GM12878 (cell line): ENCODE measurements at places on chromosomes 3 and 15. TPM values are rescaled to one million over a fixed set of nuclear protein-coding genes. Genes with fewer than 3 reads are reported as not detected.

IL17RD gene
- 0.05 and 0.08 TPM in 2 replicates for total RNA-seq

CLDN16 gene
- 3.2 and 3.6 TPM in 2 replicates for total RNA-seq

SPPL2A gene
- 62.0 and 63.1 TPM in 2 replicates for total RNA-seq

CCDC50 gene
- total RNA-seq: 144 and 150 TPM in 2 replicates

ANO10 gene
- 1.6 and 2.8 TPM in 2 replicates for total RNA-seq

DHFR2 gene
- 4.2 and 5.4 TPM in 2 replicates for total RNA-seq

PAQR5 gene
- not detected in 2 replicates for total RNA-seq

- DNase-seq: no peak
These were observed 35.6 kb upstream of the PYDC2 start for GRCh38 chr3:191425322-191425734.

DNA sequence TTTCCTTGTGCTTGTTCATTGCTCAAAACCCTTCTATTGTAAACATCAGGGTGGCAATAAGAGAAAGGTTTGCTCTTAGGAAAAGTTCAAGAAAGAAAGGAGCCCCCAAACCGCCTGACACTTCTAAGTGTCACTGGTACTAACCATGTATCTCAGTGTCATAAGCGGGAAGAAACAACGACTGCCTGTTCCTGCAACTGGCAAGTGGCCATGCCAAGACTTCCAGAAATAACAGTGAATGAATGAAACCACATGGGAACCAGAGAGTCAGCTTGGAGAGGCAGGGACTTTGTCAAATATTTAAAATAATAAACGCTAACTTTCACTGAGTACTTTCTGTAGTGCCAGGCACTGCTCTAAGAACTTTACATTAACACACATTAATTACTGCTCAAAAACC is 1.1 kb downstream of the PLSCR2 start:
- no peak for DNase-seq

- no peak for DNase-seq
These were observed 69.0 kb upstream of the THBS1 start for GRCh38 chr15:39511916-39512260.

DNA sequence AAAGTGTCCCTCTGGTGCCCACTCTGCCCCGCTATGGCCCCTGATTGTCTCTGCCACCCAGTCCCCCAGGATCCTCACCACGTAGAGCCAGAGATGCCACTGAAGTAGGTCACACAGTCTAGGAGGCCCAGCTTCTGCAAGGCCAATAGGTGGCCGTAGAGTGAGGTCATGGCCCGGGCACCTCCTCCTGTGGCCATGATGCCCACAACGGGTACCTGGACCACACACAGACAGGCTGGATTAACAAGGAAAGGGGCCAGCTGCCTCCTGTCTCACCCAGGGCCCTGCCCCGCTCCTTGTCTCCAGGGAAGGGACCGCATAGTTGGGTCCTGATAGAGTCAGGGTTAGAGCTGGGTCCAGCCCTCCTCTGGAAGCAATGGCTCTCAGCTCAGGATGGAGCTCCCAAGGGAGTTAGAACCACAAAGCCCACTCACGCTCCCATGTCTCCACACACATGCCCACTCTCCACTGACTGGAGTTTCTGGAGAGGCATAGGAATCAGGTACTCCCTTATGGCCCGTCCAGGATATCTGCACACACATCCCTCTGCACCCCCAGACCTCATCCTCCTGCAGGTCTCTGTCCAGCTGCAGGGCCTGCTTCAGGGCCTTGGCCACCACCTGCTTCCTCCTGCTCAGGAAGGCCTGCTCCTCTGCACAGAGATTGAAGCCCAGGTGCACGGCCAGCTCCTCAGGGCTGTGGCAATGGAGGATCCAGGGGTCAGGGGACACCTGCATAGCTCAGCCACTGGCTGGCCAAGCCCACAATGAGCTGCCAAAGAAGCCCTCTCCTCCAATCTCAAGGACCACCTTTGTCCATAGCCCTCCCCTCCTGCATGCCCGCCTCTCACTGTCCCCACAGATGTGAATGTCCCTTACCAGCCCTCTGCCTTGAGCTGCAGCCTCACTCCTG is 13.2 kb downstream of the PLA2G4D start:
- no peak for DNase-seq

- no peak for DNase-seq
These were observed 12.6 kb downstream of the RASGRF1 start for GRCh38 chr15:79078003-79078402.

DNA sequence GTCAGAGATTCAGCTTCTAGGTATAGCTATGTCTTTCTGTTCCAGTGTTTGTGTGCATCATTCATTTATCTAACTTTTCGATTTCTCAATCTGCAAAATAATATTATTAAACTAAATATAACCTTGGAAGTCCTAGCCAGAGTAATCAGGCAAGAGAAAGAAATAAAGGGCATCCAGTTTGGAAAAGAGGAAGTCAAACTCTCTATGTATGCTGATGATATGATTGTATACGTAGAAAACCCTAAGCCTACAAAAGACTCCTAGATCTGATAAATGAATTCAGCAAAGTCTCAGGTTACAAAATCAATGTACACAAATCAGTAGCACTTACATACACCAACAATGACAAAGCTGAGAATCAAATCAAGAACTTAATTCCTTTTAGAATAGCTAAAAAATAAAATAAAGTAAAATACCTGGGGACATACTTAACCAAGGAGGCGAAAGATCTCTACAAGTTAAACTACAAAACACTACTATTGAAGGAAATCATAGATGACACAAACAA is 718.2 kb downstream of the NTRK3 start:
- DNase-seq: no peak

DNA sequence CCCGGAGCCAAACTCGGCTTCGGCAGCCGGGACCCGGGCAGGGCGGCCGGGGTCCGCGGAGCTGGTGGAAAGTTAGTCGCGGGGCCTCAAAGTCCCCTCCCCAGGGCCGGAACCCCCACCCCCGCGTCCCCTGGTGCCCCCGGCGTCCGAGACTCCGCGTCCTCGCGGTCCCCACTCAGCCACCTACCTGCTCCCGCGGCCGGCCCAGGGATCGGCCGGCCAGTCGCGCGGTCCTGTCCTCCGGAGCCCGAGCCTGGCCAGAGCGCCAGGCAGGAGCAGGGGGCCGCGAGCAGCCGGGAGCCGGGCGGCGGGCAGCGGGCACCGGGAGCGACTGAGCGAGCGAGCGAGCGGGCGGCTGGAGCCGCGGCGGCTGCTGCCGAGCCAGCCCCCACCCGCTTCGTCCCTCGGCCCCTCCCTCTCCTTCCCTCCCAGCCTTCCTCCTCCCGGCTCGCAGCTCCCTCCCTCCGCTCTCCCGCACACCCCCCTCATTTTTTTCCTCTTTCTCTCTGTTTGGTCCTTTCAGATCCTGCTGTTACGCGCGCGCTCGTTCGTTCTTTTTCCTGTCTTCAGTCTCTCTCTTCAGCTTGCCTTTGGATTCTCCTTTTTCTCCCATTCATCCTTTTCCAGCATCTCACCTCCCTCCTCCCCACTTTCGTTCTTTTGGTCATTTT is at the start of gene MEGF11:
Gene MEGF11 (minus strand): TSS at position 333 of the 671 bp plus-strand sequence. CDS start 125,347 bp downstream, outside the sequence.
- DNase-seq: no peak

DNA sequence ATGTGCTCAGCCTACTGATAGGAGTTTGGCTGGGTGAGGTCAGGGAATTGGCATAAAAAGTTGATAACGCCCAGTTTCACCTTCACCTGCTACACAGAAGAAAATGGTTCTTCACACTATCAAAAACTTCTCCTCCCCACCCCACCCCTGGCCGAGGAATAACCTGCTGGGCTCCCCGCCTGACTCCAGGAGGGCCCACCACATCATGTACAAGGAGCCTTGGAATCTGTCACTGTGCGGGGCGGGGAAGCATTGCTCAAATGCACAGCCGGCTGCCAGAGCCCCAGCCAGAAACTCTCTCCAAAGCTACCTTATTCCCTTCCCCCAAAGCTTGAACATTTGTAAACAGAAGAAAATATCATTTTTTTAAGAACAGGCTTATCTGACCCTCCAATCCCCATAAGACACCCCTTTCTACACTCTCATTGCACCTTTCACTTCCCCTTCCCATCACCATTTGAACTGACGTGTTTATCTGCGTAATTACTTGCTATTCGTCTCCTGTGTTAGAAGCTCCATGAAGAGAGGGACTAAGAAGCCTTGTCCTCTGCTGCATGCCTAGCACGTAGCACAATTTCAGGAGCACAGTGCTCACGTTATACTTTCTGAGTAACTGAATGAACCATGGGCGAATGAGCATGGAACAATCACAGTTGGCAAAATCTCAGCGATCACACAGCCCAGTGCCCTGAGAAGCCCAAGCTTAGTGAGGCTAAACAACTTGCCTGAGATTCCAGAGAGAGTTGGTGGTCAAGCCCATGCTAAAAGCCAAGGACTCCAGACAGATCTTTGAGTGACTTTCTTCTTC is 82.9 kb downstream of the HES1 start:
- DNase-seq: no peak

GRCh38 chr3:66603151-66603611 is 102.4 kb upstream of the LRIG1 start:
- no peak for DNase-seq

DNA sequence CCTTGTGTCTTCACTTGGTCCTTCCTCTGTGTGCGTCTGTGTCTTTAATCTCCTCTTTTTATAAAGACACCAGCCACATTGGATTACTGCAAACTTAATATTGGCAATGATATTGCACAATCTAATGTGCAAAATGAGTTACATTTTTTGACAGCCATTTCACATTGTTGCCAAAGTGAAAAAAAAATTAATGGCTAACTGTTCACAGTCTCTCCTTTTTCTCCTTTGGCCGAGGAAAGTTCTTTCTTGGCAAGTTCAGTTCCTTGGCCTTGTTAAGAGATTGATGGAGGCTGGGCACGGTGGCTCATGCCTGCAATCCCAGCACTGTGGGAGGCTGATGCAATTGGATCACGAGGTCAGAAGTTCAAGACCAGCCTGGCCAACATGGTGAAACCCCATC is 62.2 kb upstream of the ZNF280D start:
- DNase-seq: no peak

DNA sequence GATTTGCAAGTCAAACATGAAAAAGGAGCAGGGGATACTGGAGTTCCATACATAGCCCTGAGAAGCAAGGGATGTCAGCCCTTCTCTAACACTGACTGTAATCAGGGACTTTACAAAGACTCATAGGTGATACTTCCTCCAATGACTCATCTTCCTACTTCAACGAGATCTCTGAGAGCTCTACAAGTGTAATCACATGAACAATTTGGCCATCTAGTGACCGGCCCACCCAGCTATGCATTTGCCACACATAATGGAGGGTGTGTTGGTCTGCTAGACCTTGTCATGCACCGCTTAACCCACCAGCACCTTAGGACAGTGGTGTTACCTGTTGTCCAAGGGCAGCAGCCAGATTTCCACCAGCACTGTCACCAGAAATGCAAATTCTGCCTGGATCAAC is 75.3 kb downstream of the NCEH1 start:
- peak; percentile 43 for DNase-seq

DNA sequence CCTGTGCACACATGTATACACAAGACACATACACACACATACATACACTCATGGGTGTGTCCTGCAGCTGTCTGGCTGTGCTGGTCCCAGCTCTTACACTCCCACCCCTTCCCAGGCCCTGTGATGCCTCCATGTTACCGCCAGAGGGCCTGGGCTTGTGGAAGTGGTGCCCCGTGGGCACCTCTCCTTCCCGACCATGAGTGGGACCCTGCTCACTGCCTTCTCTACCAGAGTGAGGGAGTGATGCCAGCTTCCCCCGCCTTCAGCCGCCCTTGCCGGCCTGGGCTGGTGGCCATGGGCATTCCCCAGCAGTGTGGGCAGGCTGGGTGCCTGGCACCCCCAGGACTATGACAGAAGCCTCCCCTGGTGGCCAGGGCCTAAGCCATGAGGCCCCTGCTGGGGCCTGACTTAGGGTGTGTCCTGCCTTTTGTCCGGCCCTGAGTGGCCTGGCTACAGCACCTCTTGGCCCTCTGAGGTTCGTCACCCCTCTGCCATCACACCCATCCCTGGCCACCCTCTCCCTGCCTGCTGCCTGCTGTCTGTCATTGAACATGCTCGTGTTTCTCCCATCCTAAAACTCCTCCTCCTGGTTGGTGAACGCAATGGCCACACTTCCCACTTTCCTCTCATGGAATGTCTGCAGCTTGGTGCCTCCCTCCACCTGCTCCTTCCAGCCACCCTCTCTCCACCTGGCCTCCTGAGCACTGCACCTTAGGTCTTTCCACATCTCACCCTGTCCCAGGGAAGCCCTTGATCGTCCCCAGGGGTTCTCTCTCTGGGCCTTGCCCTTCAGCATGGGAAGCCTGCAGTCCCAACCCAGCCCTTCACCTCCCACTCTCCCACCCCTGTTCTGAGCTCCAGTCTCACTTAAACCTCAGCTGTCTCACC is 14.6 kb downstream of the HDAC11 start:
- no peak for DNase-seq

GRCh38 chr15:60520013-60520824 is 41.3 kb upstream of the ICE2 start:
- DNase-seq: no peak

- no peak for DNase-seq
These were observed 28.0 kb upstream of the MNS1 start for GRCh38 chr15:56492791-56493555.

DNA sequence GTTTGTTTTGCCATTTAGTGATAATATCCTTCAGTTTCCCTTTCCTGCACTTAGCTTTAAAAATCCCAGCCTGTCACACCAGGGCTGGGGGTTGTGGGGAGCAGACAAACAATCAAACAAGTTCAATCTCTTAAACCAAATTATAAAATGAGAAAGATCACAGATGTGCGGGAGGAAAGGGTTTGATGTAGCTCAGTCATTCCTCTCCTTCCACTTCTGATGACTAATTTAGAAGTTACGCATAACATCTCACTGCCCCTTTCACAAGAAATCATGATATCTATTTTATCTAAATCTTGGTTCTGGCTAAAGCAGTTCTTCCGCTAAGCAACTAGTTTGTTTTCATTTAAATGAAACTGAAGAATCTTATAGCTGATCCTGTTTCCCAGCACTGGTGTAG is 34.1 kb upstream of the ATG7 start:
- DNase-seq: no peak

DNA sequence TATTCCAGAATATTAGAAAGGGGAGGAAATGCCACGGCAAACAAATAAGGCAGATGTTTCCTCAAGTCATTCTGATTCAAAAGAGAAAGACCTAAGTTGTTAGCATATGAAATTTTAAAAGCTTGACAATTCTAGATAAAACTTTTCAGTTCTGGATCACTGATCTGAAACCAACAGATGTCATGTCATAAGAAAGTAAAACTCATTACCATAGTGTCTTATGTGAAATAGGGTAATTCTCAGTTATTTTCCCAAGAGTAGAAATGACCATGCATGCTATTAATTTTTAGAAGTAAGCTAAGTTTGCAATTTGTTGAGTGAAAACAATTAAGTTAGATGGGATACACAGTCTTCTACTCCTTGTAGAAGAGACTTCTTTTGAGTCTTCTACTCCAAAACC is 630.3 kb downstream of the NAALADL2 start:
- no peak for DNase-seq

GRCh38 chr3:152113413-152113812 is 155.3 kb upstream of the MBNL1 start:
- DNase-seq: no peak

- no peak for DNase-seq
These were observed 75.3 kb downstream of the HMG20A start for GRCh38 chr15:77495838-77496596.

- DNase-seq: no peak
These were observed 35.8 kb upstream of the BCL2L10 start for GRCh38 chr15:52148403-52148802.

GRCh38 chr3:96450699-96451098 is 363.7 kb upstream of the EPHA6 start:
- DNase-seq: no peak
